ENCODE measurements at places on chromosomes 2 and 18. TPM values are rescaled to one million over a fixed set of nuclear protein-coding genes. Genes with fewer than 3 reads are reported as not detected.

CDK15 gene
- under 0.01 TPM for total RNA-seq

PRSS56 gene
- total RNA-seq: under 0.01 TPM

DRC1 gene
- 3.0 TPM for total RNA-seq

VWC2L gene
- total RNA-seq: 3.2 TPM

AQP12A gene
- total RNA-seq: not detected

ETAA1 gene
- total RNA-seq: 17.2 TPM

STAT1 gene
- 19.9 TPM for total RNA-seq

RIT2 gene
- 16.0 TPM for total RNA-seq

RNU2-63P gene
- total RNA-seq: not detected

CAPN13 gene
- 0.25 TPM for total RNA-seq

MYCN gene
- 47.5 TPM for total RNA-seq

EMX1 gene
- total RNA-seq: 11.1 TPM

ANKZF1 gene
- total RNA-seq: 25.3 TPM

POTEJ gene
- not detected for total RNA-seq

OR6B2 gene
- total RNA-seq: not detected

TNFAIP6 gene
- total RNA-seq: 0.25 TPM

AKAIN1 gene
- 2.5 TPM for total RNA-seq

ADD2 gene
- 385 TPM for total RNA-seq

ZNF638 gene
- total RNA-seq: 233 TPM

FBXO15 gene
- total RNA-seq: 2.2 TPM

EGR4 gene
- not detected for total RNA-seq

APCDD1 gene
- total RNA-seq: 9.8 TPM

Data from temporal lobe (tissue), 4 donors.